Skeletal muscle cell (primary cell): ENCODE measurements at places on chromosomes 7 and 10.

- DNase-seq = no peak
These were observed 74.4 kb downstream of the CYTH3 start for GRCh38 chr7:6197801-6198551.

GRCh38 chr7:131606346-131607290 is 50.2 kb upstream of the PODXL start:
- DNase-seq = no peak

- no peak for DNase-seq
These were observed 570.9 kb downstream of the HTR7 start for GRCh38 chr10:90286941-90287340.

DNA sequence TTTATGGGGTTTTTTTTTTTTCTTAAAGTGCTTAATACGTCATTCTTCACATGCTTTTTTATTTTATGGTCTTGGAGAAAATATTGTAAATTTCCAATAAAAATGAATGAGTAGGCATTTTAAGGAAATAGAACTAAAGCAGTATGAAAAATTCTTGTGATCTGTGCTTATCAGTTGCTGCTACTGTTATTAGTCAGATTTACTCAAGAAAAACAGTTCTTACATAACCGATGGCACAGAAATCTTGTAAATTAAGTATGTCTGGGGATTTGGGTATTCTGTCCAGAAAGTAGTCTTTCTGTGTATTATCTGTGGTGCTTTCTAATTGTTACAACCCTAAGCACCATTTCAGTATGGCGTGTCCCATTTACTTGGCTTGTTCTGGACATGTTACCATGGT is 64.7 kb downstream of the LRGUK start:
- no peak for DNase-seq

DNA sequence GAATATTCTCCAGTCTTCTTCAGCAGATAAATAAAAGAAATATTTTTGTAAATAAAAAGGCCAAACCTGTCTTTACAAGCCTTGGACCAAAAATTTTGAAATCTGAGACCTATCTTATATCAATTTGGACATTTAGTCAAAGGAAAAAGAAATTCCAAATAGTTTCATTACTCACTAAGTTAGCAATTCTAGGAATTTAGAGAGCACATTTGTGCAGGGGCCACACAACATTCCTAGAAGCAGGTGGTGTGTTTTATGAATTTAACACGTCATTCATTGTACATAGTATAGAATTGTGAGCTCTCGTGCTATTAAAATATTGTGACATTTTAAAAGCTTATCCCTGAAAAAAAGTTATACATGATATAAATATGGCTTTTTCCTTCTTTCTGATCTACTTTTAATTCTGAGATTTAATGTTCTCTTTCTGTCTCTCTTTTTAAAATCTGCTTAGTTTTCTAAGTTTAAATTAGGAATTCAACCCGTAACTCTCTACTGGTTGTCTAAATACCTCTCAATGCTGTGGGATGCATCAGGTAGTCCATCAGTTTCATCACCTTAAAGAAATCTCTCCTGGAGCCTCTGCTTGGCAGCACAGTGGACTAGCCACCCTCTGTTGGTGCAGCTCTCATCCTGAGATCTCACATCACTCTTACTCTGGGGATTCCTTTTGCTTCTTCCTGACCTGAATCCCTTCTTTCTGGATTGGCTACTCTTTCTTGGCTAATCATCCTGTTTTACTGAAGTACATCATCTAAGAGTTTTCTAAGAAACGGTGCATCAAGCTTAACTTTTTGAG is 124.5 kb downstream of the SEMA3E start:
- no peak for DNase-seq

DNA sequence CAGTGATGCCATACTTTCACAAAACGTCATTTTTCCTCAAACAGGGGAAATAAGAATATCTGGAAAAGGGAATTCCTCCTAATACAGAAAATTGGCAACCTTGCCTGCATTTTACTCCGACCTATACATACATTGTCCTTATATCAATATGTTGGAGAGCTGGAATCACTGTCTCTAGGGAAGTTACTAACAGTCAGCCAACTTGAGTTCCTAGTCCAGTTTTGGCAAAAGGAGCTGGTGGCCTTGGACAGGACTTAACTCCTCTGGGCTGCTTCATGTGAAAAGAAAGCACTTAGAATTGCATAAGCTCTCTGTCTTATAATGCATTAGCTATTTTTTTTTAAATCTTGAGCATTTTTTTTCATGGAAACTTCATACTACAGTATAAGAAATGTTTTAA is 174.2 kb upstream of the HGF start:
- peak; percentile 45 for DNase-seq

GRCh38 chr10:116811691-116812090 is 37.6 kb upstream of the ENO4 start:
- DNase-seq = no peak

DNA sequence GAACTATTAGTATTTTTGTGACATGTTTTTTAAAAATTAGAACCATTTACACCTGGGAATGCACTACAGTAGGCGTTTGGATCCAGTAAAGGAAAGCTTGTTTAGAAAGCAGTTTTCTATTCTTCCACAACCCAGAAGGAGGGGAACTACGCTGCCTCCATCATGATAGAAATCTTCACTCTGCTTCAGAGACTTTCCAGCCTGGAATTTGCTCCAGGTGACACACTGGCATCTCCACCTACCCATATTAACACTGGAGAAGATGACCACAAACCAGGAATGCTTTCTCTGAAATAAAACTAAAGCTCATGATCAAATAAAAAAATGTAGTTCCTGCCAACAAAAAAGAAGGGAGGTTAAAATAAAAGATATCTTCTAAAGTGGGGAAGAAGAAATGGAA is 66.3 kb downstream of the ARHGAP22 start:
- no peak for DNase-seq

- DNase-seq = no peak
These were observed 96.1 kb downstream of the PPP1R3C start for GRCh38 chr10:91536733-91537132.

- DNase-seq = no peak
These were observed 179.2 kb upstream of the MBL2 start for GRCh38 chr10:52951824-52952223.

GRCh38 chr10:103584216-103585010 is 90.9 kb downstream of the NEURL1 start:
- DNase-seq = no peak

- DNase-seq = peak; percentile 24
These were observed 34.4 kb upstream of the SLC29A4 start for GRCh38 chr7:5248201-5248885.

DNA sequence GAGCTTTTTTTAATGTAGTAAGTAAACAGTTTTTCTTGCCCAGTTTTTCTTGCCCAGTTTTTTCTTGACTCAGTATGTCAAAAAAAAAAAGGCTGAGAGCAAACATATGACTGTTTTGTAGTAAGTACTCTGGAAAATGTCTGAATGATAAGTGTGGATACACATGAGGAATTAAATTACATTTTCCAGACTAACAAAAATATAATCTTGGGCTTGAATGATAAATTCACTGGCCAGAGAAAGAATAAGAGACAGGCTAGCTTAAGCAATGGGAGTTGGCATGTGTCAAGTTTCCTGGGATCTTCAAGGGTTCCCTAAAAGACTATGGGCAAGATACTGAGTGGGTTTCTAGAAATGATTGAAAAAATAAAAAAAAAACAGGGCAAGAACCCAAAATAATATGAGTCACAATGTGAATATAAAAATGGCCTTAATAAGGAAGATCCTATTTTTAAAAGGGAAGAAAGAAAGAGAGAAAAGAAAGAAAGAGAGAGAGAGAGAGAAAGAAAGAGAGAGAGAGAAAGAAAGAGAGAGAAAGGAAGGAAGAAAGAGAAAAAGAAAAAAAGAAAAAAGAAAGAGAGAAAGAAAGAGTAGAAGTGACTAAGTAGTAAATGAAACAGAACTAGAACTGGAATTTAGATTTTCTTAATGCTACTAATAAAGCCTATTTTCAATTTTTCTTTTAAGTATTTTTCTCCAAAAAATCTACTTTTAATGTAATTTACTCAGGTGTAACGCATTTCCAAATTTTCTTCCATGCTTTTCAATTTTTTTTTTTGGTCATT is 60.2 kb downstream of the TFPI2 start:
- no peak for DNase-seq

DNA sequence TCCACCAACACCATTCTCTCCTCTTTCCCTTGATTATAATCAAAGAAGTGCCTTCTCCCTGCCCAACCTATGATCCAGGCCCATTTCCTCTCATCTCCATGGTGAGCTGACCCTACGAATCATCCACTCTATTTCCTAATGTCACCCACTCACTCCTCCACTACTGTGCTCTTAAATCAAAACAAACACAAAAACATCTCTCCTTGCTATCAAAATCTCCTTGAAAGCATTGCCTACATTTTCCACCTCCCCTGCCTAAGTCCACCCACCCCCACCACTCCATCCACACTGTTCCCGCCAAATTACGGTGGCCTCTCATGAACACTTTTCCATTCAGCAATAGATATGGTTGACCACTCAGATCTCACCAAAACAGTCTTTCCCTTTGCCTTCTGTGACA is 5.3 kb downstream of the DYDC1 start:
- DNase-seq = no peak

- DNase-seq = no peak
These were observed 102.9 kb upstream of the ARMC3 start for GRCh38 chr10:22824984-22825383.

GRCh38 chr7:127751490-127752448 is 99.8 kb downstream of the SND1 start:
- peak; percentile 22 for DNase-seq

- no peak for DNase-seq
These were observed 530.6 kb downstream of the PHTF2 start for GRCh38 chr7:78329001-78329655.

GRCh38 chr10:106500925-106501525 is 663.5 kb downstream of the SORCS1 start:
- peak; percentile 29 for DNase-seq

GRCh38 chr7:114997487-114998404 is 75.9 kb downstream of the MDFIC start:
- no peak for DNase-seq

DNA sequence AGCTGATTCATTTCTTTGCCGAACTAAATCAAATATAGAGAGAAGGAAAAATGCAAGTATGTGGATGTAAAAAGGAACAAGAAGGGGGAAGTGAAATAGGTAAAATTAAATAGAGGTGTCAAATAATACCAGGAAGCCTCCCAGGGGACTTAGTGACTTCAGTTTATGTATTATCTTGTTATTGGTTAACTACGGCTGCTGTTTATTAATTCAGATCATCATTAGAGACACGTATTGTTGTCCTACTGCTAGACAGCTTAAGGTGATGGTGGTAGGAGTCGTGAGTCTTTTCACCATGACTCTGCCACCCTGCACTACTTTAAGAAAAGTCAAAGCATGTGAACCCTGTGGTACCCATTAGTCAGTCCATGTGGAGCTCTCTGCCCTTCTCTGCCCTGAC is 289.1 kb downstream of the PRKG1 start:
- no peak for DNase-seq
